Thyroid gland (tissue), 4 donors: ENCODE measurements at places on chromosomes 16 and 17. TPM values are rescaled to one million over a fixed set of nuclear protein-coding genes. Genes with fewer than 3 reads are reported as not detected.

KRTAP3-2 gene
- not detected for total RNA-seq

MEIOB gene
- not detected for total RNA-seq

TERF2IP gene
- 111 TPM for total RNA-seq

DNA sequence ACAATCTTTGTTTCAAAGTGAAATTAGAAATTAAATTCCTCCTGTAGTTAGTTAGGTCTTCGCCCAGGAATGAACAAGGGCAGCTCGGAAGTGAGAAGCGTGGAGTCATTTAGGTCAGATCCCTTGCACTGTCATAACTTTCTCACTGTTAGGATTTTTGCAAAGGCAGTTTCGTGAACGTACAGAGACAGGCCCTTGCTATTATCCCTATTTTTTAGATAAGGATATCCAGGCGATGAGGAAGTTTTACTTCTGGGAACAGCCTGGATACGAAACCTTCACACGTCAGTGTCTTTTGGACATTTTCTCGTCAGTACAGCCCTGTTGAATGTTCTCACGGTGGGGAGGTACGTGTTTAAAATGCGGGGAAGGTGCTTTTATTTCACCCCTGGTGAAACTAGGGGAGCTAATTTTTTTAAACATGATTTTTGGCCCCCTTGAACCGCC, 318 bp upstream of the RBL2 start:
- peaks cover 13% of the 10 kb centered on the region for H3K4me1 ChIP-seq
- no peaks in the 10 kb centered on the region for H3K36me3 ChIP-seq
- H3K27me3 ChIP-seq = no peaks in the 10 kb centered on the region

DNA sequence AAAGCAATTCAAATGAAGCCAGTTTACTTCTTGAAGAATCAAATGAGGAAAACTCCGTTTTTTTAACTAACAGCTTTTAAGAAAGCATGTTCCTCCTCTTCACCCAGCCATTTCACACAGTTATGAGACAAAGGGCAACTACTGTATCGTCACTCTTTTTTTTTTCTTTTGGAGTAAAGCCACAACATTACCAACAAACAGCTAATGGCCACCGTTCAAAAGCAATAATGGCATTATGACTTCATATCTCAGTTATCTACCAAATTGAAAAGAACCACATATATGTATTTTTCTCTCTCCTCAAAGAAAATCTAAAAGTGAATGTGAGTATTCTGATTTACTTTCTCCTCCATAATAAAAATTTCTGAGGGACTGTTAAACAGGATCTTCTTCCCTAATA, 14.5 kb downstream of the GRB2 start:
- H3K4me1 ChIP-seq = peaks cover 29% of the 10 kb centered on the region
- DNase-seq = no peak
- H3K4me3 ChIP-seq = no peak overlapping the region
- no peaks in the 10 kb centered on the region for H3K36me3 ChIP-seq

DNA sequence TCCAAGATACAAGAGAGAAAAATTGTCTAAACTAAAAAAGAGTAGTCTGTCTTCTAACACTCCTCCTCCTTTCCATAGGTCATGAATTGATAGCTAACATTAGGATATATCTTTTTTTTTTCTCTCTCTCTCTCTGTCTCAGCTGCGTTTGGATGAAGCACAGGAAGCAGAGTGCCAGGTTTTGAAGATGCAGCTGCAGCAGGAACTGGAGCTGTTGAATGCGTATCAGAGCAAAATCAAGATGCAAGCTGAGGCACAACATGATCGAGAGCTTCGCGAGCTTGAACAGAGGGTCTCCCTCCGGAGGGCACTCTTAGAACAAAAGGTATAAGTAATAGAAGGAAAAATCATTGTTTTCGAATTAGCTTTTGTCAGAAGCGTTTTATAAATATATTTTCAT, 32.9 kb downstream of the ABHD15 start:
- H3K27me3 ChIP-seq = no peaks in the 10 kb centered on the region
- DNase-seq = no peak
- H3K27ac ChIP-seq = no peak overlapping the region
- H3K36me3 ChIP-seq = peaks cover 29% of the 10 kb centered on the region

- no peaks in the 10 kb centered on the region for H3K36me3 ChIP-seq
- DNase-seq = no peak
- H3K4me1 ChIP-seq = no peaks in the 10 kb centered on the region
- H3K27ac ChIP-seq = no peak overlapping the region
- no peaks in the 10 kb centered on the region for H3K27me3 ChIP-seq
- no peak overlapping the region for H3K4me3 ChIP-seq
Measured at GRCh38 chr16:7503666-7504065, 171.0 kb downstream of the RBFOX1 start.

- no peak overlapping the region for H3K4me3 ChIP-seq
- no peak overlapping the region for H3K27ac ChIP-seq
- H3K36me3 ChIP-seq = no peaks in the 10 kb centered on the region
- no peaks in the 10 kb centered on the region for H3K4me1 ChIP-seq
- no peak for DNase-seq
Measured at GRCh38 chr16:65910291-65910690, 456.2 kb upstream of the CDH5 start.

DNA sequence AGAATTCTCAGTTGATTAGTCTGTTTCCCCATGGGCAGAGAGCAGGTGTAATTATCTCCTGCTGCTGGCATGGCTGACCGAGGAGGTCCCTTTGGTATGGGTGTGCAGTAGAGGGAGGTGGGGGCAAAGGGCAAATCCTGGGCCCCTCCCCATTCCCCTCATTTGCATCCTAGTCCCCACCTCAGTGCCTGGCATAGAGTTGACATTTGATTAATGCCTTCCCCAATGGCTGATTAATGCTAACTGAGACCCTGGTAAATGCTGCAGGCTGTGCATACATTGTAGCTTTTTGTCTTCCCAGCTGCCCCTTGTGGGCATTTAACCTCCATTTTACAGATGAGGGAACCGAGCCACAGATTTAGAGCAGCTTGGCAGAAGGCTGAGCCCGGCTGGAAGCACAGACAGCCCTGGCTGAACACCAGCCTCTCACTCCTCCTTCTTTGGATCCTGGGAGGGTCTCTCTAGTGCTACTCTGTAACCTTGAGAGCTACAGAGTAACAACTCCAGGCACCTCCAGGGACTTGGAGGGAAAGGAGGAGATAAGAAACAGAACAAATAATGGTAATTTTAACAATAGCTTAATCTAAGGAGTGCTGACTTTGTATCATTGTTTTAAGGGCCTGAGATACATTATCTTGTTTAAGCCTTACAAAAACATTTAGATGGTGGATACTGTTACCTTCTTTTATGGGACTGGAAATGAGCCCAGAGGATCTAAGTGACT, 5.1 kb downstream of the PLCG2 start:
- no peak overlapping the region for H3K27ac ChIP-seq
- no peaks in the 10 kb centered on the region for H3K36me3 ChIP-seq
- no peaks in the 10 kb centered on the region for H3K4me1 ChIP-seq
- DNase-seq = no peak
- no peak overlapping the region for H3K4me3 ChIP-seq
- H3K27me3 ChIP-seq = no peaks in the 10 kb centered on the region

DNA sequence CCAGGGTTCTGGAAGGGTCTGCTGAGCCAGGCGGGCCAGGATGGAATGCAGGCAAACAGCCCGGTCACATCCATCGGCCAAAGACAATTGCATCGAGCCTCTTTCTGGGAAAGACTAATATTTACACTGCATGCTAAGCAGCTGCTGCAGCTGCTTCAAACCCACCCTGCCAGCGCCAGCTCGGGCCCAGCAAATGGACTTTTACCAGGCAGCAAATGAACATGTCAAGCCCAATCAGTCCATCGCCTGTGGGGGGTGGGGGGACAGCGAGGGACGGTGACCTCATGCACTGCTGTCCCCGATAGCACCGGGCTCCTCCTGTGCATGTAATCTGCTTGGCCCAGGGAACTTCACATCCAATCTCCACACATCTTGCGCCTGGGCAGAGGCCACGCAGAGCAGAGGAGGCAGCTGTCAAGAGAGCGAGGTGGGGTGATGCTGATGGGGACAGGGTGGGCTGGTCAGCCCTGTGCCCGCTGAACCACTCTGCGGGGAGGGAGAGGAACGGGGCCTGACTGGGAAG, 39.4 kb upstream of the CDH5 start:
- no peak overlapping the region for H3K4me3 ChIP-seq
- DNase-seq = no peak
- no peak overlapping the region for H3K27ac ChIP-seq
- H3K36me3 ChIP-seq = no peaks in the 10 kb centered on the region

- H3K4me3 ChIP-seq = no peak overlapping the region
- no peaks in the 10 kb centered on the region for H3K36me3 ChIP-seq
- H3K4me1 ChIP-seq = peaks cover 70% of the 10 kb centered on the region
- no peaks in the 10 kb centered on the region for H3K27me3 ChIP-seq
- peak overlapping the region; percentile 93 for H3K27ac ChIP-seq
- DNase-seq = peak; percentile 93
Measured at GRCh38 chr17:74633326-74633725, 9.8 kb upstream of the CD300E start.

GRCh38 chr16:22323959-22324786, 27.0 kb downstream of the POLR3E start:
- no peak overlapping the region for H3K27ac ChIP-seq
- peaks cover 59% of the 10 kb centered on the region for H3K36me3 ChIP-seq
- H3K4me1 ChIP-seq = no peaks in the 10 kb centered on the region
- H3K27me3 ChIP-seq = no peaks in the 10 kb centered on the region
- H3K4me3 ChIP-seq = no peak overlapping the region

DNA sequence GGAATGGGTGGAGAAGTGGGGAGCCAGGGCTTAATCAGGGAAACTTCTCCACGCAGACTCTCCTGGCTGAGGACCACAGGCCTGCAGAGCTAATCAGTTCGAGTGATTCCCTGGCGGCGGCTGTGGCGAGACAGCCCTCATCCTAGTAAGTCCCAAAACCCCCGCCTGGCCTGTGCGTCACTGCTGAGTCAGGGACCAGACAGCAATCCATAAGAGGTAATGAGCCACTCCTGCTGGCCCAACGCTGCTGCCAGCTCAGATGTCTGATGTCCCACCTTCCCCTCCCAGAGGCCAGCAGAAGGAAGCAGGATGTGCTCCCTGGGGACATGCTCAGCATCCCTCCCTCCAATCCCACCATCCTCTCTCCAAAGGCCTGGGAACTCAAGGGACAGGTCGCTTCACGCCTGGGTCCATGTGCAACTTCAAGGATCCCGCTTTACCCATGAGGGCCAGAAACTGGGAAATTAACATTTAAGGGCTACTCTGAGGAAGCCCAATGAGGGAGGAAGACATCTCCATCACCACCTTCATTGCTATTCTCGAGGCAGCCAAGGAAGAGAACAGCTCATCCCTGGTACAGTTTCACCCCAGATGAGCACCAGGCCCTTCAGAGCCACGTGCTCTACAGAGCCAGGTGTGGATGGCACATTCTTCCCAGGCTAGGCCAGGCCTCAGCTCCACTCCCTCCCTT, 7.9 kb downstream of the ACLY start:
- no peak overlapping the region for H3K27ac ChIP-seq
- peaks cover 23% of the 10 kb centered on the region for H3K4me1 ChIP-seq
- H3K27me3 ChIP-seq = no peaks in the 10 kb centered on the region
- no peak for DNase-seq

GRCh38 chr17:43392397-43392796, 6.4 kb upstream of the ARL4D start:
- DNase-seq = no peak
- no peaks in the 10 kb centered on the region for H3K27me3 ChIP-seq
- no peak overlapping the region for H3K4me3 ChIP-seq

DNA sequence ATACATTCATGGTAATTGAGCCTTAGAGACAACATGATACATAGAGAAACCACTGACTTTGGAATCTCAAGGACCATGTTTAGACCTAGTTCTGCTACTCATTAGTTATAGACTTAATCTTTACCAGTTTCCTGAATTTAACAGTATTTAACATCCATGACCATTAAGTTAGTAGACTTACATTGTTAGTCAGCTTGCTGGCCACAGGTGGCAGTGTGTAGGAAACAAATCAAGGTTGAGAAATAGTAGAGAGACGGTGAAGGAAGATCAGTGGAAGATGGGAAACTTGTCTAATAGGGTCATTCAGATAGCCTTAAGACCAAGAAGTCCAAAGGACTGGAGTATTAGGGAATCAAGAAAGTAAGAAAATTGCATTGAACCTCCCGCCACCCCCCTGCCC, 31.0 kb downstream of the OMG start:
- DNase-seq = no peak
- H3K4me3 ChIP-seq = no peak overlapping the region
- H3K27ac ChIP-seq = no peak overlapping the region
- no peaks in the 10 kb centered on the region for H3K27me3 ChIP-seq
- peaks cover 19% of the 10 kb centered on the region for H3K4me1 ChIP-seq
- H3K36me3 ChIP-seq = peaks cover 7% of the 10 kb centered on the region

DNA sequence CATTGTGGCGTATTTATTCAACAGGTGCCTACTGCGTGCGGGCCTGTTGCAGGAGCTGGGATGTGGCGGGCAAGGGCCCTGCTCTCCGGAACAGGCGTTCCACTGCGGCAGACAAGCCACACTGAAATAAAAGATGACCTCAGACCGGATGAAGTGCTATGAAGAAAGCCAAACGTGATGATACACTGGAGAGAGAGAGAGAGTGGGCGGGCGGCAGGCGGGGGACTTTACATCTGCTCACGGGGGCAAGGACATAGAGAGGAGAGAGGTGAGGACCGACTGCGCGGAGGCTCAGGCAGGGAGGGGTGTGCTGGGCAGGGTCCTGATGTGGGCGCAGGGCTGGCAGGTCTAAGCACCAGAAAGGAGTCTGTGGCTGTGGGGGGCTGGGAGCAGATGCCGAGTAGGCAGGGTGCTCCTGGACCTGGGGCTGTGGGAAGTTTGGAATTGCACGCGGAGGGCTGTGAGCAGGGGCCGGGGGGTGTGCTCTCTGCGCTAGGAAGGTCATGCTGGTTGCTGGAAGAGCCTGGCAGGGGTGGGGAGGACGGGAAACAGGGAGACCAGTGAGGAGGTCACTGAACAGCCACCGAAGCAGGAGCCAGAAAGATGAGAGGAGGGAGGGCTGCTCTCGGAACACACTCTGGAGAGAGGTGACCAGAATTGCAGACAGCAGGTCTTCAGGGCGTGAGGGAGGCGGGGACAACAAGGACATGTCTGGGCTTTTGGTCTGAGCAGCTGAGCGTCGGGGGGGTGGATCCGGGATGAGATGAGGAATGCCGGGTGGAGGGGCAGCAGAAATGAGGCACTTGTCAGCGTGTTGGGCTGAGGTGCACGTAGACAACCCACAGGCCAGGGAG, 9.9 kb downstream of the MXRA7 start:
- H3K27me3 ChIP-seq = no peaks in the 10 kb centered on the region
- peak overlapping the region; percentile 77 for H3K27ac ChIP-seq
- H3K4me1 ChIP-seq = peaks cover 53% of the 10 kb centered on the region

- H3K4me3 ChIP-seq = no peak overlapping the region
- no peaks in the 10 kb centered on the region for H3K36me3 ChIP-seq
- peaks cover 36% of the 10 kb centered on the region for H3K4me1 ChIP-seq
- peak overlapping the region; percentile 40 for H3K27ac ChIP-seq
- DNase-seq = no peak
- H3K27me3 ChIP-seq = no peaks in the 10 kb centered on the region
Measured at GRCh38 chr17:17957584-17957916, 14.7 kb downstream of the TOM1L2 start.
